HT-29 (cell line): ENCODE measurements at places on chromosomes 5 and 9. TPM values are rescaled to one million over a fixed set of nuclear protein-coding genes. Genes with fewer than 3 reads are reported as not detected.

The PCDHGB2 gene
- 0.26 TPM in 1 of 2 replicates, not detected in the other for total RNA-seq

The CDK9 gene
- total RNA-seq, result 42.6 and 45.4 TPM in 2 replicates

The INSL4 gene
- total RNA-seq, result 0.20 TPM in 1 of 2 replicates, not detected in the other

The BTNL9 gene
- total RNA-seq, result 32.4 and 36.7 TPM in 2 replicates
